ENCODE measurements at places on chromosomes 4 and X.

DNA sequence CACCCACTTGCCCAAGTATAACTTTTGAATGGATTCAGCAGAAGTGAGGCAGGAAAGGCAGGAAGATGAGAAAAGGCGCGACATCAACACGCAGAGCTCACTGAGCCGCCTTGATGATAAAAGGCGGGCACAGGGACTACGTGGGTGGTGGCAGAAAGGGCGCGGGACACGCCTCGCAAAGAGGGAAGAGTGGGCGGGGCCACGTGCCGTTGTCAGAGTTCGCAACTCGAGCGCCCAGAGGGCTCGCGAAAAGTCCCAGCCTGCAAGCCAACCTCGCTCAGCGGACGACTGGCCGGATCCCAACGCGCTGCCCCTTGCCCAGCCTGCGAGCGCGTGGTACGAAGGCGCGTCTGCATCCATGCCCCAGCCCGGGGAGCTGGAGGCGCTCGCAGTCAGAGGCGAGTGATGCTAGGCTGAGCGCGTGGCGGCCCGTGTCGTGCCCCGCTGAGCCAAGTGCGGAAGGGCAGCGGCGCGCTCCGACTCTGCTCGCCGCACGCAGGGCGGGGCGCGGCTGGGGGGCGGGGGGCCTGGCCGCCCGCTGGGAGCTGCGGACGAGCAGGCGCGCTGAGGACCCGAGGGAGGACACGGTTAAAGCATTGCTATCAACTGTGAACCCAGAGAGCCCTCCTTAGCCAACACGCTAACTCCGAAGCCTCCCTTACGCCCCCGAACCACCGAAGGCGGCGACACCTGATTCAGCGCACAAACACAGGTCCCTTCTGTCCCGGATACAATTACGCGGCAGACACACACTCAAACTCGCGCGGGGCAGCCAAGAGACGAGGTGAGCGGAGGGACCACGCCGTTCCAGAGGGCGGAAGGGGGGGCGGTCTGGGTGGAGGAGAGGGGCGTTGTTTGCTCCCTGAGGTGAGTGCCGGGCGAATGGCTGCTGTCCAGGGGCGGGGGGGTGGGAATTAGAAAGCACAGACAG is at the start of gene UGT8:
UGT8 (plus strand) TSS at position 617 of the 931 bp plus-strand sequence. CDS start 24,074 bp downstream, outside the sequence.
- DNase-seq: peak; percentile 50

GRCh38 chr4:145939856-145940255 is 1.2 kb upstream of the ZNF827 start:
- DNase-seq: no peak

DNA sequence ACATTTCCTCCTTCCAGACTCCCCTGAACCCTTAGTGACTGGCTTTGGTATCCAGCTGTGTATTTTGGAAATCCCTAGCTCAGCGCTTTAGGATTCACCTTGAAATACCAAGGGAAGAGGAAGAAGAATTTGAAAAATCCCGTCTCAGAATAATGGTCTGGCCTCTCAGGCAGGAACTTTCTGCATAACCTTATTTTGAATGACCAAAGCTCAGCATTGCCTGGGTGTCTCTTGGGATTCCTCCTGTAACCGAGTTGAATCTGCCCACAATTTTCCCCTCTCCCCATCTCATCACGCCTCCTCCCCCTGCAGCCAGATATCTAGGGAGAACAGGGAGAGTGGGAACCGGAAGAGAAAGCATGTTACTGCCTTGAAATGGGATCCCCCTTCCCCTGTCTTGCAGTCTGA is 116.2 kb downstream of the SMIM20 start:
- DNase-seq: no peak

- no peak for DNase-seq
Measured at GRCh38 chrX:149473092-149473491, 32.0 kb downstream of the IDS start.

DNA sequence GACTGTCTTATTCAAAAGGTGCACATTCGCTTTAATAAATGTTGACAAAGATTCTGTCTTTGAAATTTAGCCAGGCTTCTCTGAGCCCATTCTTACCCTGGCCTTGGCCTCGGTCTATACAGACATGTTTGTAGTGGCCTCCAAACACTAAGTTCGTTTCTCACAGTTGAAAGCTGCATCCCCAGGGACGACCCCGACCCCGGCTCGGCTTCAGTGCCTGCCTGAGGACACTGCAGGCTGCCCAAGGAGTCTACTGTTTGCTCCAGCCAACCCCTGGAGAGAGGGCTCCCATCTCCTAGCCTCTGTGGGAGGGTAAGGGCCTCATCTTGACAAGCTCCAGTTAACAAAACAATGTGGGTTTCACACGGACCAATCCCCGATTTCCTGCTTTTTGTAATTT is 390.6 kb upstream of the ZFP42 start:
- no peak for DNase-seq

DNA sequence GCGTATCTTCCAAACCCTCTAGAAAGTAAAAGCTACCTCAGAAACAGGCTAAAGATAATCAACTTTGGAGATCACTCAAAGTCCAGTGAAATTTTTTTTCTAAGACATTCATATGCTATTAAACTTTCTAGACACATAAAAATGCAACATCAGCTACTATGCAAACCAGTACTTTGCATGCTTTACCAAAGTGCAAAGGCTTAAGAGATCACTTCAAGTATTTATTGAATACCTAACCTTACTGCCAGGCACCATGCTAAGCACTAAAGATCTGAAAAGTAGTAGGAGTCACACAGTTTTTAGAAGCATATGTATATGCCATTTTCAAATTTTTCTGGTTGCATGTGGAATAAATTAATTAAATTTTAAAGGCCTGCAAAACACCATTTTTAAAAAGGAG is 115.8 kb downstream of the THOC2 start:
- no peak for DNase-seq

- no peak for DNase-seq
Measured at GRCh38 chrX:145687146-145687545, 130.5 kb upstream of the SLITRK2 start.

DNA sequence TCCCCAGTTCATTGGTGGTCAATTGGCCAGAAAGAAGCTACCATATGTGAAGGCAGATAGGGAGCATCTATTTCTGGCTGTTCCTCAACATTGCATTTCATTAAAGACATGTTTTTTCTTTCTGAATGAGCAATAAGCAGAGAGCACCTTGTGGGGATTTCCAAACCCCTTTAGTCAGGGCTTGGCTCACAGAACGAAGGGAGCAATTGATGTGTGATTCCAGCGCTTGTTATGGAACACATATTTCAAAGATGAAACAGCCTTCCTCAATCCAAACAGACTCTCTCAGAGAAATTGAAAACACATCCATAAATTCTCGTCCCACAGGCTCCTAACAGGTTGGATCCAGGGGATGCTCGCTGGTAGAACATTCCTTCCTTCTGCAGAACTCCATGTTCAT is 84.1 kb downstream of the CLCN4 start:
- no peak for DNase-seq

DNA sequence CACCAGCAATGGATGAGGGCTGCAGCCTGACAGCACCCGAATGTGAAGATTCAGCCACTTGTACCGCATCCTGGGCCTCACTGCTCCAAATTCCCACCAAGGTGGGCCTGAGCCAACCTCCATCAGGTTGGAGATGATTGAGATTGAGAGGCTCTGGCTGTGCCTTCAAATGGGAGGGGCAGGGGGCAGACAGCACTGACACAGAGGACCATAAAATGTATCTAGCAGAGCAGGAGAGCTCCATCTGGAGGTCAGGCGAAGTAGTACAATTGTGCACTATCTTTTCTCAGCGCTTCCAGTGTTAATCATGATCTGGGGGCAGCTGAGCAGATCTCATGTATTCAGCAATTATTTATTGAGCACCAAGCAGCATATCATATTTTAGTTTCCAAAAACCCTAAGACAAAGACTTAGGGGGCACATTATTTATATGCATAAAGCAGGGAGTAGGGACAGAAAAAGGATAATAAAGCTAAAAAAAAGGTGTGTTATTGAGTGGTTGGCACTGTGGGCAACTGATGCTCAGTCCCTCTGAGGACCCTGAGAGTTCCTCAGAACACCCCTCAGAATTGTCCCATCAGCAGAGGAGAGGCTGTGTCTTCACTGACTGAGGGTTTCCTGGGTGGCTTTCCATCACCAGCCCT is 31.6 kb upstream of the C1QTNF7 start:
- DNase-seq: no peak
